Pancreas (tissue), 10 donors: ENCODE measurements at places on chromosomes 7 and 10. TPM values are rescaled to one million over a fixed set of nuclear protein-coding genes. Genes with fewer than 3 reads are reported as not detected.

- peaks cover 8% of the 10 kb centered on the region for H3K4me1 ChIP-seq
- DNase-seq: no peak
- H3K27me3 ChIP-seq: no peaks in the 10 kb centered on the region
- H3K27ac ChIP-seq: peak overlapping the region; percentile 94
Measured at GRCh38 chr10:73771722-73772280, 10.0 kb upstream of the CHCHD1 start.

- no peaks in the 10 kb centered on the region for H3K27me3 ChIP-seq
- H3K4me1 ChIP-seq: peaks cover 20% of the 10 kb centered on the region
Measured at GRCh38 chr10:102246261-102246660, 929 bp downstream of the GBF1 start.

The ZNRF2 gene
- 9.9 TPM for total RNA-seq

DNA sequence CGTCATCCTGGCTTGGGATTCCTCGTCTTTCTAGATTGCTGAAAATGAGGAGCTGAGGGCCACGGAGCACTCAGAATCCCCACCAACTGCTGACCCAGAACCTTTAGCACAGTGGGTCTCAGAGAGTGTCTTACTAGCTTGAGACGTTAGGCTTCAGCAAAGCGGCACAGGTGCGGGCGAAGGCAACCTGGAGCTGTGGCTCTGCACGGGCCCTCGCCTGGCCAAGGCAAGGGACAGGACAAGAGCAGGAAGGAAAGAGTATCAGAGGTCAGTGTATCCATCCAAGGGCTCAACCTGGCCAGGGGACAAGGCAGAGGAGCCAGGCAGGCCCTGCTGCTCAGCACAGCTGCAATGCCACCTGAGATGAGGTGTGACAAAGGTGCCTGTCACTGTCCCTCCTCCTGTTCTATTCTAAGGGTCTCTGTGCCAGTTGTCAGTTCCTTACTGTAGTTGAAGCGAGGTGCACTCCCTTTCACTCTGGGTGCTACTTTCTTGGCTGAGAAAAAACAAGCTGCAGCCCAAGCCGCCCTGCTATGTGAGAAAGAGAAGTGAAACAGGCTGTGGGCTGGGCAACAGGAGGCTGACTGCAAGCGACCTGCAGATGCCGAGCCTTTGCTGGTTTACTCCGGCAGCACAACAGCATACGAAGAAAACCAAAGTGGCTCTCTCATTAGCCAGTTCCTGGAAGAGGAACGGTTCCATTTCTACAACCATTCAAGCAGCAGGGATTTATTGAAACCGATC, 33.3 kb upstream of the KDM7A start:
- no peaks in the 10 kb centered on the region for H3K36me3 ChIP-seq
- peaks cover 13% of the 10 kb centered on the region for H3K4me1 ChIP-seq
- H3K4me3 ChIP-seq: no peak overlapping the region
- H3K27me3 ChIP-seq: no peaks in the 10 kb centered on the region
- no peak for DNase-seq

- no peaks in the 10 kb centered on the region for H3K36me3 ChIP-seq
- H3K27ac ChIP-seq: no peak overlapping the region
- DNase-seq: peak; percentile 78
- no peak overlapping the region for H3K4me3 ChIP-seq
- no peaks in the 10 kb centered on the region for H3K27me3 ChIP-seq
- no peaks in the 10 kb centered on the region for H3K4me1 ChIP-seq
Measured at GRCh38 chr7:76020031-76020714, 25.8 kb upstream of the TMEM120A start.
